ENCODE measurements at places on chromosomes 7 and 10.

GRCh38 chr10:47406870-47407691 lies 23.0 kb upstream of the ZNF488 start:
- DNase-seq: no peak

DNA sequence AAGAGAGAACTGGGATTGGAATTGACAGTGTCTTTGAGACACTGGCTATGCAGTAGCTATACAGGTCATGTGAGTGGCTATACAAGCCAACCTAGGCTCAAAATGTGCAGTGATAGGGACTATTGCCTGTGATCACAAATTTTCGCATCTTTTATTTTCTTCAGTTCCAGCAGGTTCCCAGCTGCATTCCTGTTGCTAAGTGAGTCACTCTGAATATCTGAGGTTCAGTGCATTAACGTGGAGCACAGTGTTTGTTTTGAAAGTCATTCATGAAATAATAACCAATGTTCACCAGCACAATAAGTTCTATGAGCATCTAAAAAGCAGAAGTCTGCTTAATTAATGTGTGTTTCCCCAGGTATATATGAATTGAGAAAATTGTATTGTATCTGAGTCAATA lies 1236.0 kb upstream of the CELF2 start:
- no peak for DNase-seq

DNA sequence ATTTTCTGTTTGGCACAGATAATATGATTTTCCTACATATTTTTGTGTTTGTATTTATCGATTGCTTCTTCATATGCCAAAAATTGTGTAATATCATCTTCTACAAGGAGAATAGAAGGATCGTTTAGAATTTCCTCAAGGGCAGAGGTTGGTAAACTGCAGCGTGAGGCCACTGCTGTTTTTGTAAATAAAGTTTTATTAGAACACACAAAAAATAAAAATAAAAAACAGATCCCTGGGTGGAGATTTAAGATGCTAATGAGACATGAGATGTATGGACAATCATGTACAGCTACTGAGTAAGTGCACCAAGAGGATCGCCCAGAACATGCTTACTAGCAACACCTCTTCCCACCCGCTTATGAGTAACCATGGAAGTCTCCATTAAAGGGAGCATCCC lies 9.6 kb downstream of the LYZL2 start:
- DNase-seq: no peak

DNA sequence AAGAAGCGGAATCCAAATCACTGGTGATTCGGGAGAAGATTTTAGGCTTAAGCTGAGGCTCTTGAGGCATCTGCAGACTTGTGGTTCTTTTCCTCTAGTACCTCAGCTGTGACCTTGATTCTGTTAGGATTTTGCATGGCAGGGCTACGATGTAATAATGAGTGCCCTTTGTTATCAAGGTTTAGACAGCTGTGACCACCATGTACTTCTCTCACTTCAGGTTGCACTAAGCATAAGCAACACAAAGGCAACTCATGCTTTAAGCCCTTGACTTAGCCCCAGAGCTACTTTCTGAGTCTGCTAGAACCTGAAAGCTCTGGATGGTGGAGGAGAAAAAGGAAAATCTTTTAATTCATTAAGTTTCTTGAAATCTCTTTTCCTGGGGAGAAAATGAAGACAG lies 1052.3 kb upstream of the PHF14 start:
- DNase-seq: no peak

DNA sequence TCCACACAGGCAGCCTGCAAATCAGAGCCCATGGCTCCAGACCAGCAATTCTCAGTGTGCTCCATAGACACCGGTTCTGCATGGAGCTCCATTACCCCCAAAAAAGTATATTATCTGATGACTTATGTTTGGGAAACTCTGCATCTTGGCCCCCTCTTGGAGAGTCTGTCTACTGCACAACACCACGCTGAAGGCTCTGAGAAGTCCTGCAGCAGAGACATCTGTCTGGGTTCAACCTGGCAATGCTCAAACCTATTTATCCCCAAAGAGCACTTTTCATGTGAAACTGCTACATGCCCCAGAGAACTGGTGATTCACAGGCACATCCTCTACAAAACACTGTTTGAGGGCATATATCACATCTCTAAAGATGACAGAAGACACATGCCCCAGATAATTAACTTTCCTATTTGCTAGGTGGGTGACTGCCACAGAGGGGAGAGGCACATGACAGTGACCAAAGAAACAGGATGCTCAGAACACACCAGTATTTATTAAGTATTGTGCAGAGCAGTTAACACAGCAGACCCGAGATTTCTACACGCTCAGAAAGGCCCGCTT lies 83.8 kb downstream of the DLG5 start:
- no peak for DNase-seq

GRCh38 chr7:47893238-47893637 lies 55.0 kb downstream of the PKD1L1 start:
- no peak for DNase-seq

DNA sequence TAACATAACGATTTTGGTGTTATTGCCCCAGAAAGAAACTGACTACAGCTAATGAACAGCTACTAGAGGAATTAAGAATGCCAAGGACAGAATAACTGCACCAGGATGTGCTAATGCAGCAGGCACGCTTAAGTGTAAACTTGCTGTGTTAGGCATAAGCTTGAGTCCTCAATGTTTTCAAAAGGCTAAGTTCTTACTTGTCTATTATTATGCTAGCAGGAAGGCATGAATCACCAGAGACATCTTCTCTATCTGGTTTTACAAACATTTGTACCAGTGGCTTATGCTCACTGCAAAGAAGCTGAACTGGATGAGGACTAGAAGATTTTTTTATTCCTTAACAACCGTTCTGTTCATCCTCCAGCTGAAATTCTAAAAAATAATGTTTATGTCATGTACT lies 1035.3 kb downstream of the NRG3 start:
- DNase-seq: no peak

DNA sequence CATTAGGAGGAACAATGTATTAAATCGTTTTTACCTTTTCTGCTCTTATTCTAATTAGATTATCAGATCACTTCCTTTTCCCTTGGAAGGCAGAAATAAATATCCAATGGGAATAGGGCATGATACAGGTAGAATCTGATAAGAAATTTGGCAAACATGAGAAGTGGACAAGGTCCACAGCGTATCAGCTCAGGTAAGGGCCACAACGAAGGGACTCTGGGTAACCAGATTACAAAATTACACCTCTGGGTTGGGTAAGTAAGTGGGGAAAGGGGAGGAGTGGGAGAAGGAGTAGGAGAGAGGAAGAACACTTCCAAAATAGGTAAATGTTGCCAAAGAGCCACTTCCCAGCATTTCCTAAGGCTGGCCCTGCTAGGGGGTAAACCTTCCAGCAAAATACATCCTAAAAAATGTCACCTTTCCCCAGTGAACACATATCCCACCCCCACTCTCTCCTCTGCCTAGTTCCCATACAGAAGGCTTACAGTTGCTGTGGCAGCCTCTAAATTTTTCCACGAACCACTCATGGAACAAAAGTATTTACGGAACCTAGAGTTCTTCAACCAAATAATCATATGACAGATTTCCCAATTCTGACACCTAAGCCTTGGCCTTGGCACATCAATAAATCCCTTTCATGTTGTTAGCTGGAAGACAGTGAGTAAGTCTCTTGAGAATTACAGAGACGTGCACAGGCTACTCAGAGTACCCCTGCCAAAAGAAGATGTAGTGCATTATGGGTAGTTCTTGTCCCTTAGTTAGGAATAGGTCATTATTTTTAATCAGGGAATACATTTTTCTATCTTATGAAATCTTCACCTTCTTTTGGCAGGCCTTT lies 51.5 kb upstream of the DLX6 start:
- DNase-seq: no peak

- DNase-seq: no peak
These were observed 19.2 kb downstream of the GNA12 start for GRCh38 chr7:2824678-2825461.

GRCh38 chr10:132548106-132548823 lies 10.7 kb downstream of the INPP5A start:
- peak; percentile 9 for DNase-seq

GRCh38 chr7:50660830-50661175 lies 95.6 kb upstream of the DDC start:
- DNase-seq: no peak

GRCh38 chr7:121402701-121403100 lies 6.6 kb upstream of the FAM3C start:
- DNase-seq: no peak

GRCh38 chr10:72186258-72186981 lies 29.4 kb upstream of the ANAPC16 start:
- DNase-seq: peak; percentile 30

- DNase-seq: no peak
These were observed 51.0 kb downstream of the ARL5B start for GRCh38 chr10:18710201-18710653.

- DNase-seq: peak; percentile 32
These were observed 1.3 kb downstream of the FBXL15 start for GRCh38 chr10:102421757-102422512.

GRCh38 chr10:22589851-22590514 lies 124.4 kb downstream of the PIP4K2A start:
- no peak for DNase-seq

DNA sequence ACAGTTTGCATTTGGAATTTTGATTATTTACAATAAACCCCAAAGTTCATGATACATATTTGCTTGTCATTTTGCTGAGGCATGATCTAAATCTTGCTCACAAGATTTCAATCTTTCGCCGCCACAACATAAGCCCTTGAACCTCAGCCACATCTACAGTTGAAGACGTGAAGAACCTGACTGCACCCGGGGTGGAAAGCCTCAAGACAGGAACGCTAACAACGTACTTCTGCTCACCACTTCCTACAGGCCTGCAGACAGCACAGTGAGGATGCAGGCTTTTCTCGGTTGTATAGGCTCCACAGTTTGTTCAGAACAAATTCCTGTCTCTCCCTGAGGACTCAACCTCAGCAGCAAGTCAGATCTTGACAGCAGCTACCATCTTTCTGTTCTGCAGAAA lies 393.8 kb upstream of the PRKCQ start:
- DNase-seq: no peak

DNA sequence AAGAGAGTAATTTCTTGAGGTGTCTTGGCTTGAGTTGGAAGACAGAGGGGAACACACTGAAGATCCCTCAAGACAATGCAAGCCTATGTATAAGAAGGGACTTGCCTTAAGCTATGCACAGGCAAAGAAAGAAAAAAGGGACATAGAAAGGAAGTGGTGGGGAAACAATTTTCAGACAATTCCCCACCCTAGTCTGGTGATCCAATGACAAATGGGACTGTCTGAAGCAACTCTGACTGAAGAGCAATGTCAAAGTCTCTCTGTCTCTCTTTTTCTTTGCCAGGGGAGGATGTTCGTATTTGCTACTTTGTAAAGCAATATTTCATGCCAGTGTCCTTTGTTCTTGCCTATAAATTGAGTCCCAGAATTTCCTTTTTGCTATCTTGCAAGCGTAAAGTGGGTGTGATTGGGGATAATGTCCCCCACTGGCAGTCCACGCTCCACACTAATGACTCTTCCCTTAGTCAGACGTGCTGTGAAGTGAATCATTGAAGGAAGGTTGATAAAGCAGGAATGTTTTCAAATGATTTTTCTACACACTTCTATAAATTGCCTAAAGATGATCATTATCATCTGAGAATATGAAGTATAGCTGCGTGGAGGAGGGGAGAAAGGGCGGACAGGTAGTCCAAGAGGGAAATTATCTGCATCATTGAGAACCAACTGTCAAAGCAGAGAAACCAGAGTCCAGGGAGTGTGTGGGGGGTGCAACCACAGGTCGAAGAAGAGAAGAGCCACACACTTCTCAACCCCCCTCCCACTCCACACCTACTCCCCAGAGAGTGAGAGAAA lies 243.8 kb upstream of the ETV1 start:
- no peak for DNase-seq

- DNase-seq: no peak
These were observed 57.6 kb downstream of the BICC1 start for GRCh38 chr10:58570307-58570723.

DNA sequence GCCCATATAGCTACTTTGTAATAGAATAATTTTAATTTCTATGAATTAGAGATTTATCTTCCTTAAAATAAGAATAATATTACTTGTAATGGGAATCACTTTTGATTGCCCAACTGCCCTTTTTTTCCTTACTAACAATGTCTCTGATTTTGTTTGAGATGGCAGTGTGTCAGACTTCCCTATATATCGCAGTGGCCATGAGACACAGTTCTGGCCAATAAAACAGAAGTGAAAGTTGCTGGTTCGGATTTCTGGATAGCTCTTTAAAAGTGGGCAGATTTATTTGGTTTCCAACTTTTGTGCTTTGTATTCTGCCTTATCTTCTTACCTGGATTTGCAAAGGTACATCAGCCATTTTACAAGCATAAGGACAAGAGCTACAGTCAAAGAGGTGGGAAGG lies 170.2 kb downstream of the PPP1R17 start:
- DNase-seq: no peak

- no peak for DNase-seq
These were observed 86.8 kb upstream of the ZMIZ1 start for GRCh38 chr10:78981970-78982281.

DNA sequence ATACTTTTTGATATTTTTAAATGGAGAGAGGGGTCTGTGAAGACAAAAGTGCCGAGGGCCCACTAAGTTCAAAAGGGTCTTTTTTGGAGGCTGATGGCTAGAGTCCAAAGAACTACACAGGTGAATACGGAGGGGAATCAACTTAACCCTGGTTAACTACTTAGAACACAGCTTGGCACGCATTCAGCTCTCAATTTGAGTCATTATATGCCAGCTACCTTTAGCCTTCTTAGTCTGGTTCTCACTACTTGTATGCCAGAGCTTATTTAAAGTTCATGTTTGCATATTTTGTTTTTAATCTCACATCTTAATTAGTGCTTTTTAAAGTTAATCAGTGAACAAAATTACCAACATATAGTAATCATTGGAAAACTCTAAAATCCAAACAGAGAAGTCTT lies 80.8 kb downstream of the VWDE start:
- DNase-seq: no peak

GRCh38 chr7:133829336-133829897 lies 297.7 kb upstream of the LRGUK start:
- no peak for DNase-seq

DNA sequence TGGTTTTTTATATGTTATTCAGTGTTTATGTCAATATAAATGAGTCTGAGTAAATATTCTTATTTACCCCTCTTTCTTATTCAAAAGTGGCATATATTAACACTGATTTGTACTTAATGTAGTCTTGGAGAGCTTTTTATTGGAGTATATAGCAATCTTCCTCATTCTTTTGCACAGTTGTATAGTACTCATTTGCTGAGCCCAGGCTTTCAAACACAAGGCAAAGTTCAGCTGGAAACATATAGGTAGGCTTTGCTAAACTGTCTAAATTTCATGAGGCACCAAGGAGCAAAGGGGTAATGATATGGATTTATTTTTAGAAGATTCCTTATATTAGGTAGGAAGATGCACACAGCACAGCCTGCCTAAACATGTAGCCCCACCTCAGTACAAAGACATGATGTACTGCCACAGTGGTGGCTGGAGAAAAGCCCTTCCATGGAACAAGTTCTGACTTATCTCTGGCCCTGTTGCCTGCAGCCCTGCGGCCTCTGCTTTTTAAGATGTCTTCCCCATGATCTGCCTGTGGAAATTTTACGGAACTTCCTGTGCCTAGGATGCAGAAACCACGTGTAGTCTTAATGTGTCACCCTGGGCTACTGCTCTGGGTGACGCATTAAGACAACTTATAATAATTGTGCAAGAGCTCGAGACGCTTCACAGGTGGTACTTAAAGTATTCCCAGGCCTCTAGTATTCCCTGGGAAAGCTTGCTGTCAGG lies 9.6 kb upstream of the PDCD4 start:
- DNase-seq: peak; percentile 8

GRCh38 chr7:129970816-129971215 lies 18.1 kb upstream of the UBE2H start:
- no peak for DNase-seq

- no peak for DNase-seq
These were observed 41.1 kb upstream of the CABCOCO1 start for GRCh38 chr10:61621605-61622051.
